AG04450 (cell line): ENCODE measurements at places on chromosomes 2 and 18. TPM values are rescaled to one million over a fixed set of nuclear protein-coding genes. Genes with fewer than 3 reads are reported as not detected.

GRCh38 chr2:173278794-173279526 lies 75.7 kb upstream of the CDCA7 start:
- DNase-seq = no peak

DNA sequence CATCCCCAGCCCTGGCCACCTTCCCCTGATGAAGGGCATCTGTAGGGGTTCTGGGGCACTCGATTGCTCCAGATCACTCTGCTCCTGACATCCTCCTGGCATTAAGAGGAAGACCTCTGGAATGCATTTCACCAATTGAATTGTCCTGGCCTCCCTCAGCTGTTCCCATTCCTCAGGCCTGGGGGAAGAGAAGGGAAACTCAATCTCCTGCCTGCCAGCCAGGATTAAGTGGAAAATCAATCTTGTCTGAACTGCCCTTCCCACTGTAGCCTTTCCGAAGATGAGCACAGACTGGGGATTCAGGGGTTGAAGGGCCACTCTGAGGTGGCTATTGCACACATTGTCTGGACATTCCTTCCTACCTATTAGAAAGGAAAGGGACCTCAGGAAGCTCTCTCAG lies 99.8 kb downstream of the ALK start:
- DNase-seq = no peak

DNA sequence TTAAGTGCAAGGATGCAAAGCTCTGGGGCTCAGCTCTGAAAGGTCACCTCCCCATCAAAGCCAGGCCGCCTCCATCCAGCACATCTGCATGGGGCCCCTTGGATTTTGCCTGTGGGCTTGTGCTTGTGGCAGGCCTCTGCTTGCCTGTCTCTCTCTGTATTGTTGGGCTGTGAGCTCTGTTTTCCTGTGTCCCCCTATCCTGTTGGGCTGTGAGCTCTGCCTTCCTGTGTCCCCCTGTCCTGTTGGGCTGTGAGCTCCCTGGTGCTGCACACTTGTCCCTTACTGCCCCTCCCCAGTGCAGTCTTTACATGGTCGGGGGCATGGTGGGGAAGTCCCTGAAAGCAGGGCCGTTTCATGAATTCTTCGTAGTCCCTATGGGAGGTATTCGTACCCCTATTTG lies 49.2 kb upstream of the PDIA6 start:
- DNase-seq = no peak

GRCh38 chr2:3867469-3867868 lies 164.1 kb downstream of the DCDC2C start:
- DNase-seq = no peak

- DNase-seq = no peak
These were observed 219.9 kb downstream of the ICOS start for GRCh38 chr2:204156456-204156855.

Gene ERLEC1
- 73.5 and 102 TPM in 2 replicates for polyA plus RNA-seq

DNA sequence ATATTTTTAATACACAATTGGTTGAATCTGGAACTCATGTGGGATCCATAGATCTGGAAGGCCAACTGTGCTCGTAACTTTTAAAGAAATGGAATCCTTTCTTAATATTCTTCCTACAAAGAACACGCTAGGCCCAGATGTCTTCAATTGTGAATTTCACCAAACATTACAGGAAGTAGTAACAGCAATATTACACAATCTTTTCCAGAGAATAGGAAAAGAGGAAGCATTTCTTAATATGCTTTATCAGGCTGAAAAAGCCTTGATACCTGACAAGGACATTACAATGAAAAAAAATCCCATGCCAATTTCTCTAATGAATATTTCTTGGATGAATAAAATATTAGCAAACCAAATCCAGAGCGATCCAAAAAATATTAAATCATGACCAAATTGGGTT lies 80.3 kb upstream of the HAAO start:
- no peak for DNase-seq
